ENCODE measurements at places on chromosomes 7 and 10.
A peak's percentile ranks its signal among the peaks of the same experiment; 100 is the strongest.

DNA sequence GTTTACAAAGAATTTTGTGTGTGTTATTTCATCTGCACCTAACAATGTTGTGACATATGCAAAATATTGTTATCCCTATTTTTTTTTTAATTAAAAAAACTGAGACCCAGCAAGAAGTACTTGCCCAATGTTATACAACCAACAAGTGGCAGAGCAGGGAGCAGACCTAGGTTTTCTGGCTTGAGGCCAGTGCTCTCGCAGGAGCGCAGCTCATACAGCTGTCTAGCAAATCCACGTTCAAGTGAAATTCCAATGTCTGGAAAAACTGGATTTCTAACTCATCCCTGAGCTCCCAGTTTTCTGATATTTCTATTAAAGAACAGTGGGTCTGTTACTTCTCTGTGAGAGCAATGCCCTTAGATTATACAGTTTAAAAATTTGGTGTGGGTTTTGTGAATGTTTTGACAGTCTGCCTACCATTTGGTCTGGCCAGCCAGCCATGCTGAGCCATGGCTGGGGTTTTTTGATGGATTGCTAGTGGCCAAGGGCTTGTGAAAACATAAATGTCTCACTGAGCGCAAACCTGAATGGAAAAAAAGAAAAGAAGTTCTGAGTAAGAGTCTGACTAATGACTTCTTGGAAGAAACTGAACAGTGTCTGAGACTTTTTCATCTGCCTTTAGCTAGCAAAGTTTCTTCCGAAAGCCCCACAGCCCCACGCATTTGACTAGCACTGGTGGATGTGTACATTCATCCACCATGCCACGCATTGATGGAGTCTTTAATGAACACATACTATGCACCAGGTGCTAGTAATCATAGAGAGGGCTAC, 15.4 kb upstream of the PRF1 start:
- peak; percentile 85 for DNase-seq

DNA sequence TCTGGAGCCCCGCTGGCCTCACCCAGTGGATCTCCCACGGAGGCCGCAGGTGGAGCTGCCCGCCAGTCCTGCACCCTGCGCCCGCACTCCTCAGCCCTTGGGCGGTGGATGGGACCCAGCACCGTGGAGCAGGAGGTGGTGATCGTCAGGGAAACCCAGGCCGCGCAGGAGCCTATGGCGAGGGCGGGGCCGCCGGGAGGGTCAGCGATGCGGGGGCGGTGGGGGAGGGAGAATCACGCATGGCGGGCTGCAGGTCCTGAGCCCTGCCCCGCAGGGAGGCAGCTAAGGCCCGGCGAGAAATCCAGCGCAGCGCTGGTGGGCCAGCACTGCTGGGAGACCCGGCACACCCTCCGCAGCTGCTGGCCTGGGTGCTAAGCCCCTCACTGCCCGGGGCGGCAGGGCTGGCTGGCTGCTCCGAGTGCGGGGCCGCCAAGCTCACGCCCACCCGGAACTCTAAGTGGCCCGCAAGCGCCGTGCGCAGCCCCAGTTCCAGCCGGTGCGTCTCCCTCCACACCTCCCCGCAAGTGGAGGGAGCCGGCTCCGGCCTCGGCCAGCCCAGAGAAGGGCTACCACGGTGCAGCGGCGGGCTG, 524.8 kb upstream of the TPK1 start:
- no peak for DNase-seq

DNA sequence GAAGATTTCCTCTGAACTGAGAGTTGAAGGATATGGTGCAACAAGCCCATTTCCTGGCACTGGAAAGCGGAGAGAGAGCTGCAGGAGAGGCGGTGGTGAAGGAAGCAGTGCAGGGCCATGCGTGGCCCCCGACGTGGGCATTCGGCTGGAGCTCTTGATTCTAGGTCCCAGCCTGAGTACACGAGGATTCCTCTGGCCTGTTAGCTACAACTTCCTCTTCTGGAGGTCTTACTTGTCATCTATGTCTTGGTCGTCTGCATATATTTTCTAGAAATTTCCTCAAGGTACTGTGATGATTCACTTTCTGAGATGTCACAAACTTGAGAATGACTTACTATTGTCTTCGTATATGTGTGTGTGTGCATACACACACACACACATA, 59.2 kb upstream of the JAZF1 start:
- DNase-seq, result no peak

- DNase-seq, result peak; percentile 88
Observed at GRCh38 chr10:130179640-130180039, 43.4 kb downstream of the GLRX3 start.

DNA sequence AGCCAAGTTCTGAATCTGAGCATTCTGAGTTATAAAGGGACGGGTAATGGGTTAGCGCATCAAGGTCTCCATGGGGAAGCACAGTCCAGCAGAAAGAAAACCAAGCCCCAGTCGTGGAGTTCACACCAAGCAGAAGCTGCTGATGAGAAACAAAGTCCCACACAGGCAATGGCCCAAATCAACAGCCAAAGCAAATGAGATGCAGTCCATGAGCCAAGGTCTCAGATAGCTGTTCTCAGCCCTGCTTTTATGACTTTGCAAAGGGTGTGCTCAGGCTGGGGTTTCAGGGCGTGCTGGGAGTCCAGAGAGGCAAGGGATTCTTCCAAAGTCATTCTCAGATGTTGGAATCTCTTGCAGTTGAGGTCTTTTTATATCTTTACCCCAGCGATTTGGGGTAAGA, 32.0 kb downstream of the THNSL1 start:
- DNase-seq, result no peak

DNA sequence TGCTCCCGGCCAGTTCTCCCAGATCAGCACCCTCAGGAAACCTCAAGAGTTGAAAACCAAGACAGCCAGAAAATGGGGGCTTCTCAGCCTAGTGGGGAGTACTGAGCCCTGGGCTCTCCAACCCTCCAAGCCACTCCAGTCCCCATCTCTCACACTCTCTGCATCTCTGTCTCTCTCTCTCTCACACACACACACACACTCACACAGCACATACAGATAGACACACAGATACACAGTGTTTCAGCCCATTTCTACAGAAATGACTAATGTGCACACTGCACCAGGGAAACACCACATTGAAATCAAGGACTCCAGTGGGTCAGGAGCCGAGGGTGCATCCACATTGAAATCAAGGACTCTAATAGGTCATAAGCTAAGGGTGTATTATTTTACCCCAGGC, 107.5 kb downstream of the MKI67 start:
- DNase-seq, result no peak

DNA sequence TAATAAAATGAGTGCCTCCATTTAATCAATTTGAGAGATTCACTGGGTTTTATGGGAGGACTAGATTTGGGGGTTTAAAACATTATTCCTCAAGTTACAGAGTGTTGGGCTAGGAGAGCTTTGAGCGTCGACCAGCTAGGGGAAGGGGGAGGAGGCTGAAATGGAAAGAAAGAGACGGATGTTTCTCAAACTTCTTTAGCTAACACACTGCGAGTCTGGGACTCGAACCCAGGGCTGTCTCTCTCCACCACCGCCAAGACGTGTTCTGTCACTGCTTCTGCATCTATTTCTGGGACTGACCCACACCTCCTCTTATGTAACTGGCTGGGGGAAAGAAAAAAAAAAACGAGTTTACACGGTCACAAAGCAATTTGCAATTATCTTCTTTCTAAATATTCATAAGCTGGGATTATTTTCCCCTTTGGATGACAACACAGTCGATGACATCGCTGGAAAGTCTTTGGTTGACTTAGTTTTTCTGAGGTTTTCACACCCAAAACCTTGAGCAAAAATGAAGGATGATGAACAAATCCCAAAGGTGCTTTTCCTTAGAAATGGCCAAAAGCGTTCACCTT, 27.2 kb downstream of the CHST15 start:
- DNase-seq, result no peak

- no peak for DNase-seq
Observed at GRCh38 chr10:71821909-71822763, 28.9 kb downstream of the PSAP start.

DNA sequence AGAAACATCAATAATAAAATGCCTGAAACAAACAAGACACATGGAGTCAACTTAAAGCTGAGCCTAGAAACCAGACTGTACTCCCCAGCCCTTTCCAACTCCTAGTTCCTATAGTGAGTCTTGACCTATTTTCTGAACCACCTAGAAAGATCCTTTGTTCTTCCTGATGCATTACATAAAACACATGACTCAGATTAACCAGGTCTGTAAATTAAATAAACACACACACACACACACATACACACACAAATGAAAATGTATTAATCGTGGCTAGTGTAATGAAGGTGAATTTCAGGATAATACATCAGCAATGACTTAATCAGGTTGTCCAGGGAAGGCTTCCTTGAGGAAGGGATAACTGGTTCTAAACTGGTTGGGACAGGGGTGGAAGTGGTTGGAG, 104.7 kb downstream of the ST8SIA6 start:
- no peak for DNase-seq

- no peak for DNase-seq
Observed at GRCh38 chr7:4151926-4152549, 530.1 kb upstream of the FOXK1 start.

All from tongue (tissue), 3 donors.